ENCODE measurements at places on chromosomes 2 and 18. TPM values are rescaled to one million over a fixed set of nuclear protein-coding genes. Genes with fewer than 3 reads are reported as not detected.

GRCh38 chr2:142822190-142822589 is 55.3 kb upstream of the KYNU start:
- DNase-seq, result no peak

DNA sequence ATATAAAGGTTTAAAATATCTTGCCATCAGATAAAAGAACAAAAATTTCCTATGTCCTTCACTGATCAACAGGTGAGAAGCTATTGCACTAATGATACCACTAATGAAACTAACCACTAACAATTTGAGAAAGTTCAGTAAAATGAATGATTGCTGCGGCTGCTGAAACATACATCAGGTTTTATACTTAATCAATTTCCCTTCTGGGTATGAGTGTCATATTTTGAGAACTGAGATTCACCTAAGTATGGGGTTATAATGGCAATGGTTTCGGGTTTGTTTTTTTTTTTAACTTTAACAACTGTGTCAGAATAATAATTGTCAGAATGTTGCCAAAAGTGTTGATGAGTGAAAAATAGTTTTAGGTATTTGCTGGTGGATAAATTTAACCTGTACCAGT is 151.3 kb upstream of the SLC39A10 start:
- no peak for DNase-seq

GRCh38 chr2:120953066-120953756 is 217.5 kb downstream of the GLI2 start:
- no peak for DNase-seq

Gene MARCHF4
- total RNA-seq, result not detected

All from cardiac septum (tissue), 1 donor.